ENCODE measurements at places on chromosomes 11 and 22.

DNA sequence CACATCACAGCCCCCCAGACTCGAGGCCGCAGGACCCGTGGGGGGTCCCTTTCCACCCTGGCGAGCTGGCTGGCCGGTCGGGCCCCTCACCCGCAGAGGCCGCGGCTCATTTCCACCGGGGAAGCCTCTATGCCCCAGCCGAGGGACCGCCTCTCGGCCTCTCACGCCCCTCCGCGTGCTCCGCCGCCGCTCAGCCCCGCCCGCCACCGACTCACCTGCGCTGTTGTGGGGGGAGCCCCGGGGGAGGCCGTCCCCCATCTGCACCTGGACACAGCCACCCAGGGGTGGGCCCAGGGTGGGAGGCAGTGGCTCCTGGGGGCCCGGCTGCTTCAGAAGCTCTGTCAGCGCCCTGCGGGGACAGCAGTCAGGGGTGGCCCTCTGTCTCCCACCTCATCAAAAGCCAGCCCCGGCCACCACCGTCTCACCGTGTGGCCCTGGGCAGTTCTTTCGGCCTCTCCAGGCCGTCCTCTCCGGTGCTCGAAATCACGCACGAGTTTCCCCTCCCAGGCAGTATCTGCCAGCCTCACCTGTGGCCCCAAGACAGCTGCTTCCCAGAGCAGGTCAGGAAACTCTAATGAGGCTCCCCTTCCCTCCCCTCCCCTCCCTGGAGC is 3.8 kb downstream of the SHISA8 start:
- DNase-seq = no peak

DNA sequence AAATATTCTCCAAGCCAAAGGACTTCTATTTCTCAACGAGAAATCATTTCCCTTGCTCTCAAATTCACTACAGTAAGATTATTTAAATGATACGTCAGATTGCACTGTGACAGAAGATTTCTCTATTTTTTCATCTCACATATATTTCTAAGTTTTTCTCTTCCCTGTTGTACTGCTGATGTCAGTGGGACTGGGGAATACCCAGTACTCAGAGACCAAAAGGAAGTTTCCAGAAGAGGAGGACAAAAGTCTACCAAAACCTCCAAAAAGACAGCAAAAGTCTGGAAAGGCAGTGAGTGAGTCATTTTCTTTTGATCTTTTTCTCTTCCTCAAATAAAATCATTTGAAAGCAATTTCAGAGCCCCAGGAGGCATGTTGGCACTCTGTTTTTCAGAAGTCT is 149.8 kb upstream of the PITPNB start:
- no peak for DNase-seq

GRCh38 chr11:76291576-76292526 is 85.5 kb upstream of the WNT11 start:
- no peak for DNase-seq

DNA sequence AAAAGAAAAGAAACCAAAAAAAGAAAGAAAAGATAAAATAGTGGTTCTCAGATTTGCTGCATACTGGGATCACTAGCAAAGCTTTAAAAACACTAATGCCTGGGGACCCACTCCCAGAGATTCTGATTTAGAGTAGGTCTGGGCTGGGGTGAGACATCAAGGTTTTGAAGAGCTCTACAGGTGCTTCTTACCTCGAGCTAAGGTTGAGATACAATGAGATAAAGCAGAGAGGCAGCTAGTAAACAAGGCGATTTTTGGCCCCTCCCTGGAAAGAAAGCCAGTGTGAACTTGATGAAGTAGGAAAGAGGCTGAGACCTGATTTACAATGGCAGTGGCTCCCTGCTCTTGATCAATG is 327.6 kb upstream of the CCDC90B start:
- no peak for DNase-seq

DNA sequence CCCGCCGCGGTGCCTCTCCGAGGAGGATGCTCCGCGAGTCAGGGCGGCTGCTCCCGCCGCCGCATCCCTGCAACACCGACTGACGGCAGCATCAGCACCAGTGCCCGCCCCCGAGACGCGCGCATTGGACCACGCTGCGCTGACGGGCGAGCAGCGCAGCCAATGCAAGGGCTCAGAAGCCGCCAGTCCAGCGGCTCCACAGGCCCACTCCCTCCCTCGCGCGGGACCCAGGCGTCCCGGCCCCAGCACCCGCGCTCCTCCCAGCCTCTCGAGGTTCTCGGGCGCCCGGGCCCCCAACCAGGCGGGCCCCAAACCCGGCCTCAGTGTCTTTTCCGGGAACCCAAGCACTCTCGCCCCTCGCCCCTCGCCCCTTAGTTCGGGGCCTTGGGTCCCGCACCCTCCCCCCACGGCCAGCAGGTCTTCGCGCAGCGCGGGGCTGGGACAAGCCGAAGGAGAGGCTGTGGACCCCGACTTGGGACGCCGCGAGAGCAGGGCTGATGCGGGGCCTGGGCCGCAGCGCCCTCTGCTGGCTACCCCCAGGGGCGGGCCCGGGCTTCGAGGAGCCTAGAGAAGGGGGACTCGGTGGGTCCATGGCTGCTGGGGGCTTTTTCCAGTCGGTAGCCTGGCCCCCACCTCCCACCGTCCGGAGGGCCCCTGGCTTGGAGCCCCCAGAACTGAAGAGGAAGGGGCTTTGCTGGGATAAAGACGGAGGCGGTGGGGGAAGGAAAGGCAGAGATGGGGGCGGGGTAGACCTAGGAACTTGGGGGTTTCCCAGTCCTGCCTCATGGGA is at the start of gene NRXN2:
Gene NRXN2 (minus strand): TSS at position 81 of the 790 bp plus-strand sequence. CDS start 9,498 bp downstream, outside the sequence.
- peak; percentile 83 for DNase-seq

GRCh38 chr11:11978792-11979487 is 29.5 kb downstream of the DKK3 start:
- peak; percentile 78 for DNase-seq

DNA sequence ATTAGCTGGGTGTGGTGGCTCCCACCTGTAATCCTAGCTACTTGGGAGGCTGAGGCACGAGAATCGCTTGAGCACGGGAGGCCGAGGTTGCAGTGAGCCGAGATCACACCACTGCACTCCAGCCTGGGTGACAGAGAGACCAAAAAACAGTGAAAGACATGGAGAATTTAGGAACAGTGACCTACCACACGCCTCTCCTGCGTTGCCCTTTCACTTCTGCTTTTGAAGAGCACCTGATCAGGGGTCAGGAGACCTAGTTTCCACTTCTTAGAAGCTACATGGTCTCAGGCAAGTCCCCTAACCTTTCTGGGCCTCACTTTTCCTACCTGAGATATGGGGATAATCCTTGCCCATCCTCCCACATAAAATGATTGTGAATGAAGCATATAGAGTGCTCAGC is 12.2 kb downstream of the SLC35C1 start:
- DNase-seq = no peak

- peak; percentile 35 for DNase-seq
Observed at GRCh38 chr11:44483919-44484610, 81.4 kb upstream of the CD82 start.

DNA sequence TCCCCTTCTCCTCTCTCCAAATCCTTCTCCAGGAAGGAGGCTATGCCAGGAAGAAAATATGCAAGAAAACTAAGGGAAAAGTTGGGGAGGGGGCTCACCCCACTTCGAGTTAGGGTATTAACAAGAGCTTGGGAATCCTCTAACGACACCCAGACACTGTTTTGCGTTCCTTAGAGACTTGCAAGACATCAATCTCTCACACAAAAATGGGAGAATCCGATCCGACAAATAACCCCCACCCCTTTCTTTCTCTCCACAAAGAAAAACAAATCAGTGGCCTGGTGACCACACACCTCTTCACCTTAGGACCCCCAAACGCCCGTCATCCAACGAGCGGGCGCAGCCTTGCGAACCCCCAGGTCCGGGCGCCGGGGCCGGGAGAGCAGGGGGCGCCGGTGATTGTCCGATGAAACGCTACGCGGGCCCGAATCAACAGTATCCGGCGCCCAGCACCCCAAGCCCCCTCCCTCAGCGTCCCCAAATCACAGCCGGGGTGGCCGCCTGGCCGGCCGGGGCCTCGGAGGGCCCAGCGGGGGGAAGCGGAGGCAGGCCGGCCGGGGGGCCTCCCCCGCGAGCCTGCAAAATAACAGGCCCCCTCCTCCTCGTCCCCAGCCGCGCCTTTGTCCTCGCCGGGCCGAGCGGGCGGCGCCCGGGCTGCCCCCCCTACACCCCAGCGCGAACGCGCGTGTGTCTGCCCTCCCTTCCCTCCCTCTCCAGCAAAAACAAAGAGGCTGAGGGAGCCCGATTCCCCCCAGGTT is 690 bp downstream of the CSNK1E start:
- peak; percentile 65 for DNase-seq

DNA sequence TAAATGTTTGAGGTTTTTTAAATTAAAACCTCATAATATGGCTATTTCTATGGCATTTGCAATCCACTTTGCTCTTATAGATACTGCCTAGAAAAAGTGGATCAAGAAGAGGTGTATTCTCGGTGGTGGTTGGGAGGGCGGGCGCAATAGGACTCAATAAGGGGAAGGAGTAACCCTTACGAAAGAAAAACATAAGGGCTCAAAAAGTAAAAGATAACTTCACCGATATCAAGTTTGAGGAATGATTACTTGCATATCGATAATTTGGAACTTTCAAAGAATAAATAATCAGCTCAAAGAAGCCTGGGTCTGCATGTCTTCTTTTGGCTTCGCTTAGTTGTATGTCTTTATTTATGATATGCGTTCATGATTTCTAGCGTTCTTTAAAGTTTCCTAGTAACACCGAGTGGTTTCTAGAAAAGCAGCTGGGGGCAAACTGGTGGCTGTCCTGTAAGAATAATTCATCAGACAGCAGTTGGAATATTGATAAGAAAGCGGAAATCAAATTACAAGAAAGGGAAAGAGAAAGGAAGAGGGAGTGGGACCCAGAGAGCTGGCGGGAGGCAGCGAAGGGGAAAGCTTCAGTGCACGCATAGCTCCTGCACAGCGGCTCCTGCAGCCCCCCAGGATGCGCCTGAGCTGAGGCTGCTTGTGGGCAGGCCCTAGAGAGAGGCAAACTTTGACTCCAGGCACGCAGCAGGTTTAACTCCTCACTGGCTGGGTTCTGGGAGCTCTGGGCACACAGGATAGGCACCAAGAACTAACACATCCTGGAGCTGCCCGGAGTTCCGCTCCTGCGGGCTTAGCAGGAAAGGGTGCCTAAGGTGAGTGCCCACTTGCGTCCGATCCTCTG is 9.1 kb upstream of the FLI1 start:
- DNase-seq = no peak

DNA sequence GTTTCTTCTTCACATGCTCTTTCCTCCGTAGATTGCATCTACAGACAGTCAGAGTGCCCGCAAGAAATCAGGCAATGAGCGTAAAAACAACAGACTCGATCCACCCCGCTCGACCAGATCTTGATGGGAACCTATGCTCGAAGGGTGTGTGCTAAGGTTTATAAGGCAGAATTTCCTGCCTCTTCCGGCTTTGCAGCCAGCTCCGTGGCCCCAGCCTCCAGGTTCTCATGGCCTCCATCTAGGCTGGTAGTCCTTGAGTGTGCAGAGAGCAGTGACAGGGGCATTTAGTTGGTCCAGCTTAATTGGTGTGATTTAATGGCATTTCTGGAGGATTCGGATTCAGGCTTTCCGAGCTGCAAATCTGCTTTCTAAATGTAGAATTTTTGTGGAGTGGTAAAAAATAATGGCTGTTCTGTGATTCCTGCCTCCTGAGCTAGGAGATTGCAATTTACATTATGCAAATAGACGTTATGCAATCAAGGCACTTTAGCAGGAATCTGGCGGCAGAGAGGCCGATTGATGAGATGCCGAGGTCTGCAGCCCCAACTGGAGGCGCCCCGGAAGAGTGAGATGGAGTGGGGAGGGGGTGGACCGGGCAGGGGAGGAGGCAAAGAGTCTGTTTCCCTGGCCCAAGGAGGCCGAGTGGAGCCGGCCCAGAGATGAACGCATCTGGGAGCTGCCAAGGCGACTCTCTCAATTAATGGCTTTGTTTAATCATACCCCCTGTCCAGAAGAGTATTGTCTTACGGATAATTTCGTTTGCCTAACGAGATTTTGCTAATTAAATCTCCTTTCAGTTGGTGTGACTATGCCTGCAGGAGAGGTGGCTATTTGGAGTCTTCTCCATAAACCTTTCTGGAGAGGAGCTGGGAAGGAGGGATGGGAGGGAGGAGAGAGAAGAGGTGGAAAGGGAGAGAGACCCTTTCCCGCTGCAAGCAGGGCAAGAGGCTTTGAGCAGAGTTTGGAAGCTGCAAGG is 75.3 kb downstream of the PKNOX2 start:
- no peak for DNase-seq

GRCh38 chr11:26231252-26231661 is 100.7 kb upstream of the ANO3 start:
- peak; percentile 87 for DNase-seq

DNA sequence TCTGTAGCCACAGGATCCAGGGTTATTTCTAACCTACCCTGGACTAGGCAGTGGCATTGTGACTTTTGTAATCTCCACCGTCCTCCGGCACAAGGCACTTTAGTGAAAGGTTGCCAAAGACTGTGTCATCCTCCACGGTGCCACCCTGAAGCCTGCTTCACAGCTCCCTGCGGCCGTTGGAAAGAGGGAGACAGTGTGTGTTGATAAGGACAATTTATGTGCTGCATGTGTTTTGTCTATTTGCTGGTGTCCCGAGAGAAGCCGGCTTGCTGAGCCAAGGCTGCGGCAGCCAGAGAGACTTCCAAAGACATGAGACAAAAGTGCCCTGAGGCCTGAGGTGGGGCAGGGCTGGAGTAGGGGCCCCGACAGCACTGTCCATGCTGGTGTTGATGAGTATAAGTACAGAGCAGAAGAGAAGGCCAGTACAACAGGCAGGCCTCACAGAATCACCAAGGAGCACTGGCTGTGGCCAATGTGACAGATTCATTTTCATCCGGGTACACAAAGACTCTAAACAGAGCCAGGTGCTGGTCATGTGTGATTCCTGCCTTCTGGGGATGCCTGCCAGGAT is 40.9 kb downstream of the GALNT18 start:
- DNase-seq = no peak

DNA sequence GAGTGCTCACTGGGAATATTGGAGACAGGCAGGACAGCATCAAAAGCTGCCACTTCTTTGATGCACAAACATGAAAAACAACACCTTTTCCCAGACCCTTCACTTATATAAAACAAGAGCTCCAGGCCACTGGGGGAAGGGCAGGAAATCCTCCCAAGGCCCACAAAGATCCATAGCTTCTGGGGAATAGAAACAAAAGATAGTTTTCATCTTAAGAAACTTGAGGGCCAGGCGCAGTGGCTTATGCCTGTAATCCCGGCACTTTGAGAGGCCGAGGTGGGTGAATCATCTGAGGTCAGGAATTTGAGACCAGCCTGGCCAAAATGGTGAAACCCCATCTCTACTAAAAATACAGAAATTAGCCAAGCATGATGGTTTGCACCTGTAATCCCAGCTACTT is 15.3 kb downstream of the RTL6 start:
- DNase-seq = peak; percentile 41

GRCh38 chr11:14242187-14242586 is 116.8 kb downstream of the RRAS2 start:
- DNase-seq = no peak

DNA sequence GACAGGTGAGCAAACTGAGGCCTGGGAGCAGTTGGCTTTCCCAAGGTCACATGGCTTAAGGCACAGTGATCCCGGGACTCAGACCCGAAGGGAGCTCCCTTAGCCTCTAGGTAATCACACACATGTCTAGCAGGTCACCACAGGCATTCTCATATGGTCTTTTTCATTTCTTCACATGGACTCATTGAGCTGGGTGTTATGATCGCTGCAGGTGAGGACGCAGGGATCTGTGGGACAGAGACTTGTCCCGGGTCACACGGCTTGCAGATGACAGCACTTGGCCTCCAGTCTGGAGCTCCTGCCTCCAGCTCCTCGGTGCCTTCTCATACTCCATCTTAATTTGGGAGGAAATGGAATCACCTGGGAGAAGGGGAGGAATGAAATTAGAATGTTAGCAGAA is 23.6 kb upstream of the CACNG2 start:
- no peak for DNase-seq
